ENCODE measurements at places on chromosomes 11 and 22.
A peak's percentile ranks its signal among the peaks of the same experiment; 100 is the strongest.

GRCh38 chr11:117319214-117319840 is 3.3 kb upstream of the BACE1 start:
- no peak for DNase-seq

- no peak for DNase-seq
Observed at GRCh38 chr11:123069908-123070821, 8.2 kb upstream of the HSPA8 start.

DNA sequence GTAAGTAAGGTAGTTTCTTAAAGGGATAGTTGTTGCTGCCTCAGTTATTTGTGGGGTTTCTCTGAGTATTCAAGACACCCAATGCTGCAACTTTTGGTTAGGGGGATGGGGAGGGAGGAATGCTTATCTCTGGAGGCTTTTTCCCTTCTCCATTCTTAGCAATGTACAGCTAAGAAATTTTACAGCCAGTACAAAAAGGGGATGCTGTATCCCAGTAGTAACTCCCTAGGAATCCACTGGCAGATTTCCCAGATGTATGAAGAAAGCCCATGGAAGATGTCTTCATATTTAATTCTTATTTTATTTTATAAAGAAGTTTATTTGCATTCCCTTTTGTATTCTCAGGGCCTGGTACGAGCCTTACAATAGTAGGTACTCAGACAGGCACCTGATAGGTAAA is 154.8 kb downstream of the ENTHD1 start:
- no peak for DNase-seq

GRCh38 chr11:34669458-34669857 is 48.6 kb downstream of the EHF start:
- no peak for DNase-seq

DNA sequence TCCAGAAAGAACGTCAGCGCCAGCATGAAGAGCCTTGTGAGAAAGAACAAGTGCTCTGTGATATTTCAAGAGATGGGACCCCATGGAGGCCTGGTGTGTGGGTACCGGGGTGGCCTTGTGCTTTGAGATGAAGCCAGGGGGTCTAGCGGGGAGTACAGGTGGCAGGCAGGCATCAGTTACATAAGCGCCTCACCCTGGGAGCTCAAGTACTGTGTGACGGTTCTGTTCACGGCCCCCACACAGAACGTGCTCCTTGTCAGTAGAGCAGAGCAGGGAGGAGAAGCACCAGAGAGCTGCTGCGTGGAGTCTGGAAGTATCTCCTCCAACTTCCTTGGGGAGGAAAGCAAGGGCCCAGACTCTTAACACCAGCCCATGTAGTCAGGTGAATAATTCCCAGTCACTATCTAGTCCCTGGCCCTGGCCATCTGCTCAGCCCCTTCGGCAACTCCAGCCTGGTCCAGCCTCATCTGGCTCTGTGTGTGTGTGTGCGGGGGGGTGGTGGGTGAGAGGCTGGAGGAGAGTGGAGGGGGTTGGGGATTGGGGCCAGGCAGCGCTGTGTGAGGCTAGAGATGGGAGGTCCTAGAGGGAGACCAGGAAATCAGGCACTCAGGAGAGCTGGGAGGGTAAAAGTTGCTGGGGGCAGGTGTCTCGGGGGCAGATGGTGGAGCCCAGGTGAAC is 32.4 kb downstream of the MCM5 start:
- DNase-seq = no peak

GRCh38 chr11:125569915-125570621 is 791 bp downstream of the EI24 start:
- no peak for DNase-seq

GRCh38 chr11:111047374-111047773 is 198.2 kb upstream of the POU2AF2 start:
- DNase-seq = no peak

- no peak for DNase-seq
Observed at GRCh38 chr11:69471729-69472540, 9.5 kb upstream of the LINC01488 start.

- no peak for DNase-seq
Observed at GRCh38 chr11:10158461-10158860, 135.6 kb downstream of the SBF2 start.

- DNase-seq = no peak
Observed at GRCh38 chr22:33242078-33242477, 183.9 kb upstream of the SYN3 start.

DNA sequence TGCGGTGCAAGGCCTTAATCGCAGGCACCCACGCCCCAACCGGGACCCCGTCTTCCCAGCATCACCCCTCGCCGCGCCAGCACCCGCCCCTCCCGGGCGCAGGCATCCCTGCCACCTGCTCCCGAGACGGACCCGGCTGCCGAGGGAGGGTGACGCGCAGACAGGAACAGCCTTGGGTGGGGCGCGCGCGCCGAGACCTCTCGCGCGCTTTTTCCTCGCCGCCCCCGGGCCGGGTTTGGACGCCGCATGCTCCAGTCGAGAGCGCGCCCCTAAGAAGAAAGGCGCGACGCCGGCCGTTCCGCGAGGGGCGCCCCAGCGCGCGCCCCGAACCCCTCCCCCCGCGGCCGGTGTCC is 504 bp downstream of the CFL1 start:
- DNase-seq = no peak

DNA sequence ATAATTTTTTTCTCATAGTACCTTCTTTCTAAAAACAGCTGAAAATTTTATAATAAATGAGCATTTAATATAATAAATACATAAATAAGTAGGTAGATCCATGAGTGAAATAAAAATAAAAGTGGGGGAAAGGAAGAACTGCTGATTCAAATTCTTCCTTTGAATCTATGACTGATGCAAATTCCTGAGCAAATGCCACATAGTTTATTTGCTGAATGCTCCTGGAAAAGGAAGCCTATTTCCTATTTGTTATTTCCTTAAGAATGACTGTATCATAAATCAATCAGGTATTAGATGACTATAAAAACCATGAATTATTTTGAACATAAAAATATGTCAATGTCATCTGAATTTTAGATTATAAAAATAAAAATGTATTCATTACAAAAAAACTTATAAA is 16.6 kb downstream of the BTBD10 start:
- no peak for DNase-seq

DNA sequence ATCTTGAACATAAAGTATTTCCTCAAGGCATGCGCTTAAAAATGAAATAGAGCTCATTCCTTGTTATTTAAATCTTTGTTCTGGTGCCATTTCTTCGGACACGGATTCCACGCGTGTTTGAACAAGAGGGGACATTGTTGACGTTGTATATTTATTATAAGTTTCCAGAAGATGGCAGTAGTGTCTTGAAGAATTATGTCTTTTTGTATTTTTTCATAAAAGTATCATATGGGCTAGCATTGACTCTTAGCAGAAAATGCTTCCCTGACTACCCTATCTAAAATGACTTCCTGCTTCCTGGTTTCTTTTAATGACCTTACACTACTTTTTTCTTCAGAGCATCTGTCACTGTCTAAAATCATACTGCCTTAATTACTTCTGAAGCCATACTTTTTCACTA is 20.4 kb downstream of the BIRC2 start:
- DNase-seq = no peak

DNA sequence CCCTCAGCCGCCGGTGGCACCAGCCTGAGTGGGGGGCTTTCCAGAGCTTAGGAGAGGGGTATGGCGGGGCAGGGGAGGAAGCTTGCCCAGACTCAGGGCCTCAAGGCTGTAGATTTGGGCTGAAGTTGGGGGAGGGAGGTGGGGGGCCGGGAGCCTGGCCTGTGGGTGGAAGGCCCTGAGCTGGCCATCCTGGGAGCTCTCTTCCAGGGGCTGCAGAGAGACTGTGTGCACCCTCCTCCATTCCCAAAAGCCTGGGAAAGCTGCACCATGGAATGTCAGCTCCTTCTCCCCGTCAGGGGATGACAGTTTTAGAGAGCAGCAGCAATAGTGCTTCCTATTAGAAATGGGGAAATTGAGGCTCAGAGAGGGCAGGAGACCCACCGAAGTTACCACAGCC is 1.0 kb downstream of the SYT12 start:
- no peak for DNase-seq

GRCh38 chr11:907668-908067 is 2.9 kb downstream of the CHID1 start:
- no peak for DNase-seq

DNA sequence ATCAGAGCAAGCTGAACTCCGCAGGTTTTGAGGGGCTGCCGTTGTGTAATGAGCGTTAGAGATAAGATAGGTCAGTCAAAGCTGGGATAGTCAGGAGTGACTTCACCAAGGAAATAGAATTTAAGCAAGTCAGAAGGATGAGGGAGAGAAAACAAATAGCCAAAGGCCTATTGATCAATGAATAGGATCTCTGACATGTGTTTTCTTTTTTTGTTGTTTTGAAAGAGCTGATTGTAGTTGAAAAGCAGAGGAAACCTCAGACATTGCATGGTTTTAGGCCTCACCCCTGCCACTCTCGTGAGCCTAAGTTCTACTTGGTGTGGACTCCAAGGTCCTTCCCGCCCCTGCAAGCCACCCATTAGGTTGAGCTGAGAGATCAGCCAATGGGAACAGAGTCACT is 3.2 kb downstream of the EIF3L start:
- DNase-seq = no peak

DNA sequence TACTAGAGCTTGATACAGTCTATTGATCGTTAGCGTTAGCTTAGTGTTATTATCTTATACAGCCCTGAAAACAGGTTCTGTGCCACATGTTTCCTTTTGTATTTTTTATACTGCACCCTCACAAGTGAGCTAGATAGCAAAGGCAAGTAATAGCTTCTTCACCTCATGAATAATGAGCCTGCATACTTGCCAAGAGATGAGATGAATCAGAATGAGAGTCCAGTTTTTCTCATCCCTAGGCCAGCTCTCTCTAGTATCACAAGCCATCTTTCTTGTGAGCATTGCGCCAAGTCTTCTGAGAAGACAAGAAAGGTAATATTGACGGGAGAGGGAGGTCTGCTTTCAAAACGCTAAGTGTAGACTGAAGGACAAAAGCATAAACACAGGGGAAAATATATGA is 8.7 kb upstream of the CARD18 start:
- DNase-seq = no peak

DNA sequence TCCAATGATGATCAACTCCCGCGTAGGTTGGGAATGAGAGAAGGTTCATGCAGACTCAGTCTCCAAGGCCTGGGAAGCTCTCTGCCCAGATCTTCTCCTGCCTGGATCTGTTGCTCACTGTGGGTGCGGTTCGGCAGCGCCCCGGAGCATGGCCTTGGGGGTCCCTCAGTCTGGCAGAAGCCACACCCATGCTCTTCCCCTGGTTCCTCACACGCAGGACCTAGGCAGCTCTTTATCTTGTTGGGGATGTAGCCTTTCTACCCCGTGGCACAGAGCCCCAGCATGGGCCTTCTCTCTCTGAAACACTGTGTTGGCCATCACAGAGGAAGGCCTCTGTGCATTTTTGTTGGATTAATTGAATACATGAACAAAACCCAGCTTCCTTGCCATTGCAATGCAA is 1461.6 kb downstream of the BRD1 start:
- no peak for DNase-seq

DNA sequence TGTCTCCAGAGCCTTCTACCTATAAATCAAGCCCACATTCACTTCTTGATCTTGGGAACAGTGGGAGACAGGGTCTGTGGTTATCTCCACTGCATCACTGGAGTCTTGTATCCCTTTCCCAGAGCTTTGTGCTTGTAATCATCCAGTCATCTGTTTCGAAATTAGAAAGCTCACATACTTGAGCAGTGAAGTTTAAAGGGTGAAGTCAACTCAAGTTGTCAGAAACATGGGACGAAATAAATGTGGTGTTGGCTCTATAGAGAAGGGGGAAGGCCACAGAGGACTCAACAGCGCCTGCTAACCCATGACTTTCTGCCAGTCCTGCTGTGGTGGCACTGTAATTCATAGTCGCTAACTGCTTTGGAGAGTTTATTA is 197.5 kb downstream of the DBX1 start:
- no peak for DNase-seq

DNA sequence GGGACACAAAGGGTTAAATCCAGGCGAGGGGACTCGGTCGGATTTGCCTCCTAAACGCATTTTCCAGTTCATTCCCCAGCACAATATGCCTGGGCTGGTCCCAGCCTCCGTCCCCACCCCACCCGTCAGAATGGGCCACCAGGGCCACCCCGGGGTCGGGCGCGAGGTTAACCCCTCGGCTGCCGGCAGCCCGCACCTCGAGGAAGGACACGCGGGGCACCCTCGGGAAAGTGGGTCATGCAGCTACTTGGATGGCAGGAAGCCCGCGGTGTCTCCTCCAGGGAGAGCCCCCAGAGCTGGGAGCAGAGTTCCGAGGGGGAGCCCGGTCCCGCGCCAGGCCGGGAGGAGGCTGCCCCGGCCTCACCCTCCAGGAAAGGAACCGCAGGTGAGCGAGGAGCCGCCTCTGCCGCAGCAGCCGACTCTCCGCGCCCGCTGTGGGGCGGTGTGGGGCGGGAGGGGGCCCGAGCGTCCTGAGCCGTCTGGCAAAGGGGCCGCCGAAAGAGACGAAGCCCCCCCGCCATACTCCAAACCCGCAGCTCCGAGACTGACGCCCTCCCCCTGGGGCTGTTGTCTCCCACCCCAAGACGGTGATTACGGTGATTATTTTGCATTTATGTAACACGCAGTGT is 1.4 kb downstream of the NECTIN1 start:
- DNase-seq = no peak

DNA sequence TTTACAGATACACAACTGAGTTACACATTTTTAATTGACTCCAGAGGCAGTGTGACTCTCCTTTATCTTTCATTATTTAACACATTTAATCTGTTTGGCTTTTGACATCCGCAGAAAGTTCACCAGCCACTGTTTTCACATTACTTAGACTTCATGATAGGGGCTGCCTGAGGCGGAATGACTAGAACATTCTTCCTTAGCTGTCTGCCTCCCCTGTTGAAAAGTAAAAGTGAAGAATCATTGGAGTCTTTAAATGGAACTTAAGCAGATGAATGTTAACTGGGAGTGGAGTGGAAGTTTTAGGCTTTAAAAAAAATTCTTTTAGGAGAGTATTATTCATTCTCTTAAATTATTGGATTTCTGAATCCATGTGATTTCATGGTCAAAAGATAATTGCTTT is 229.2 kb upstream of the MTNR1B start:
- no peak for DNase-seq

DNA sequence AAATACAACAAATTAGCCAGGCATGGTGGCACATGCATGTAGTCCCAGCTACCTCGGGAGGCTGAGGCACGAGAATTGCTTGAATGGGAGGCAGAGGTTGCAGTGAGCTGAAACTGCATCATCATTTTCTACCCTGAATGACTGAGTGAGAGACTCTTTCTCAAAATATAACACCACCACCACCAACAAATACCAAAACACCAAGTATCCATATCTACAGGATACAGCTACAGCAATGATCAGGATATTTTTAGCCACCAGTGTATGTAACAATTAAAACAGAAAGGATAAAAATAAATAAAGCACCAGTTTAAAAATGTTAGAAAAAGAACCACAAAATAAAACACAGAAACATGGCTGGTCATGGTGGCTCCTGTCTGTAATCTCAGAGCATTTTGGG is 13.2 kb downstream of the A4GALT start:
- no peak for DNase-seq

- DNase-seq = peak; percentile 31
Observed at GRCh38 chr11:9759519-9760192, 95.8 kb downstream of the SWAP70 start.

- no peak for DNase-seq
Observed at GRCh38 chr22:17675584-17675983, 37.0 kb downstream of the BCL2L13 start.

GRCh38 chr11:22668005-22668796 is 1.8 kb downstream of the GAS2 start:
- no peak for DNase-seq

Data from NCI-H2107 (cell line).